Osteoblast (primary cell): ENCODE measurements at places on chromosomes 13 and 19. TPM values are rescaled to one million over a fixed set of nuclear protein-coding genes. Genes with fewer than 3 reads are reported as not detected.

The CPAMD8 gene
- 0.29 and 0.36 TPM in 2 replicates for total RNA-seq

The WDR88 gene
- not detected in 2 replicates for total RNA-seq

The TNFRSF19 gene
- 73.8 and 77.5 TPM in 2 replicates for total RNA-seq

The PSG7 gene
- total RNA-seq, result not detected in 2 replicates

The SHISA2 gene
- total RNA-seq, result 2.7 and 4.3 TPM in 2 replicates

The PRR20C gene
- not detected in 2 replicates for total RNA-seq

The TUBA3C gene
- not detected in 2 replicates for total RNA-seq

The SIGLEC9 gene
- total RNA-seq, result under 0.01 TPM in 1 of 2 replicates, not detected in the other

The KMT5C gene
- total RNA-seq, result 9.7 and 10.9 TPM in 2 replicates

The TRIP10 gene
- total RNA-seq, result 32.4 and 36.2 TPM in 2 replicates
